ENCODE measurements at places on chromosomes 3 and 15. TPM values are rescaled to one million over a fixed set of nuclear protein-coding genes. Genes with fewer than 3 reads are reported as not detected.
A peak's percentile ranks its signal among the peaks of the same experiment; 100 is the strongest.

CCDC80 gene
- 97.9 TPM for polyA plus RNA-seq

NPAP1 gene
- 2.1 TPM for polyA plus RNA-seq

LDHAL6B gene
- polyA plus RNA-seq = 0.23 TPM

HCLS1 gene
- polyA plus RNA-seq = 5.9 TPM

AHSG gene
- 0.62 TPM for polyA plus RNA-seq

RBPMS2 gene
- polyA plus RNA-seq = 12.6 TPM

ACP3 gene
- polyA plus RNA-seq = 86.3 TPM

DNA sequence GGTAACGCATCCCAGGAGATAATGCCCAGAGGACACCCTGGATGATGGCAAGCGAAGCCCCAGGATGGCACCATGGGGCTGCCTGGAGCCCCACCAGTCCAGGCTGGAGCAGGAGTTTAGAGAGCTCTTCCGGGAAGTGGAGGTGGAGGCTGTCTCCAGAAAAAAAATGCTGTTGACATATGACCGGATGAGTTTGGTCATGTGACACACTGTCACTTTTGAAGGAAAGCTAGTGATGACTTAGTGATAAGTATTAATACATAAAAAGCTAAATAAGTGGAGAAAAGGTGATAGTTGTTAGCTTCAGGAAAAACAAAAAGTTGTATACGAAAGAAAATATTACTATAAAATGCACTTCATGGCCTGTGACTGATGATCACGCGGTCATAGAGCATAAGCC, 20.0 kb upstream of the MYZAP start:
- DNase-seq = no peak

GRCh38 chr15:46617507-46617906, 982.7 kb downstream of the SQOR start:
- DNase-seq = no peak

GRCh38 chr3:52688266-52688665, 2.4 kb downstream of the GNL3 start:
- no peak for DNase-seq

DNA sequence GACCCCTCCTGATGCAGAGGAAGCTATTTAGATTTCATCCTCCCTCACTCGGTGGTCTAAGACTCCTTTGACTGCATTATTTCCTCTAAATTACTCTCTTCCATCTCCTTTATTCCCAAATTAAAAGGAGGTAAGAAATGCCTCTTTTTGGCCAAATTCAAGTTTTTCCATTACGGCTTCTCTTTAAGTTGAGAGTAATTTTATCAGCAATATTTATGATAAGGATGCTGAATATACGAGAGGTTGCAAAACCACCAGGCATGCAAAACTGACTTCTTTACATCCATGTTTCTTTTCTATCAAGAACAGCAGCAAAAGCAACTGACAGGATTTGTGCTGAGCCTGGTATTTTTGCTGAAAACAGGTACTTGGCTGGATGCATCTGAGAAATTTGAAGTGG, 262.0 kb upstream of the RARB start:
- DNase-seq = no peak

DNA sequence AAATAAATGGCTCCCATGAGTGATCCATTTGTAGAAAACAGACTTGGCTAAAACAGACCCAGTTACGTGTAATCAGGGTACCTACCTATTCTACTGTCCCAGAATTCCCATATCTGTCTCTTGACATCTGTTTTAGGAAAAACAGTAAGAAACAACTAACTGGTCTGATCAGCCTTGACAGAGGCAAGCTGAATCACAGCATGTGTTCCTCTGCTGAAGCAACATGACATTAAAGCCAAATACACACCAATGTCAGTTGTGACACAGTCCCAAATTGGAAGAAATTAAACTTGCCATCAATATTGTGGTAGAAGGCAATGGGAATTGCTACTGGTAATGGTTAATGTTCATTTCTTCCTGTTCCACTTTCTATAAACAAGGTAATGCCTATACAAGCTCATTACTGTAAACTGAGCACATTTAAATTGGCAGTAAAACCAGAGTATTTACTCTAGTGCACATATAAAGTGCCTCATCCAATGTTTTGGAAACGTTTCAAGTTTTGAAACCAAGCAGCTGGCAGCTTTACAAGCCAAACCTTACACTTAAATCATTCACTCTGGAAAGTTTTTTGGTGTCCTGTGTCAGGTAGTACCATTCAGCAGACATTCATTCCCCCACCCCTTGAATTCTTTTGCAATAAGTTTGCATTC, 27.0 kb downstream of the ALDH1A2 start:
- DNase-seq = peak; percentile 86

DNA sequence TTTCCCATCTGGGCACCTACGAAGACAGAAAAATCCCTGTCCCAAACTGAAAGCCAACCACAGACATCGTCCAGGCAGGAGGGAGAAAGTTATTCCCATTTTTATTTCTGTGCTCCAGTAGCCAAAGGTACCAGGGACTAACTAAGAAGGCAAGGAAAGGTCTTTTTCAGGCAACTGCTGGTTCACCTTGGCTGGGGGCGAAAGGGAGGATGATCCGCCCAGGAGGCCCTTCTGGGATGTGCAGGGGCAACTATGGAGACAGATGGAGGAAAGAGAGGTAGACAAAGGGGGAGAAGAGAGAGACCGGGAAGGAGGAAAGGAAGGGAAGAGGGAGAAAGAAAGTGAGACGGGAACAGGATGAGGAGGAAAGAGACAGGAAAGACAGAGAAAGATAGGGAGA, 13.3 kb downstream of the WNT5A start:
- no peak for DNase-seq

DNA sequence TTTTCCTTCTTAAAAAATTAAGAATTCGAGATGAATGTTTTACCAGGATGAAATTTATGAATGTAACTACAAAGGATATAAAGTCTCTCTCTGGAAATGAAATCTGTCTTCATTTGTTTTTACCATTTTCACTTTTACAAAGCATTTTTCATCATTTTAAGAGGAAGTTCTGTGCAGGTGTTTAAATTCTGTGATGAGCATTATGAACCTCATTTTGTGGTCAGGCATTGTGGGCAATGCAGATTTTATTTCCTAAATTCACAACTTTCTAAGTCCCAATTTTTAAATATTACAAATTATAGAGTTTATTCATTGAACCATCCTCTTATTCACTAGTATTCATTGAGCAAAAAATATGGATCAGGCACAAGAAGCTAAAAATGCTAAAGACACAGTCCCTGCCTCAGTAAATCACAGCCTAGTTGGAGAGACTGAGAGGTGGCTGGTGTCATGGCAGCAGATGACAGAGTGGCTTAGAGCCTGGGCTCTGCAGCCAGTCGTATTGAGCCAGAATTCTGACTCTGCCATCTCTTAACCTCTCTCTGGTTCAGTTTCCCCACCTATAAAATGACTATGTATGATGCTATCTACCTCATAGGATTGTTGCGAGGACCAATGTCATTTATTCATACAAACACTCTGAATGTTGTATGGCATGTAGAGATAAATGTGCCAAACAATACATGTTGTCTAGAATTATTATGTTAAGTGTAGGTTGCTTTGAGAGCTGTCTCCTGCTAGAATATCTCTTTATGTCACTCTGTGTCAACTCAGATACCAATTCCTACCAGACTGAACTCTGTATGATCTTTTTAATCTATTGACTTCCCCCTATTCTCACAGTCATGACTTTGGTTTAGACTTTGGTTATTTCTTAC, 7.5 kb upstream of the TGFBR2 start:
- DNase-seq = no peak

DNA sequence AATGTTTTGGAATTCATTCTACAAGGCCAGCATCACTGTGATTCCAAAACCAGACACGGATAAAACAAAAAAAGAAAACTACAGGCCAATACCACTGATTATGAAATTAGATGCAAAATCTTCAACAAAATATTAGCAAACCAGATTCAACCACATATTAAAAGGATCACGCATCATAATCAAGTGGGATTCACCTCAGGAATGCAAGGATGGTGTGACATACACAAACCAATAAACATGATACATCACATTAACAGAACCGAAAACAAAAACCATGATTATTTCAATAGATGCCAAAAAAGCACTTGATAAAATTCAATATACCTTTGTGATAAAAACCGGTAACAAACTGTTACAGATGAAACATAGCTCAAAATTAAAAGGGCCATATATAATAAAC, 48.9 kb downstream of the DLG1 start:
- DNase-seq = no peak

DNA sequence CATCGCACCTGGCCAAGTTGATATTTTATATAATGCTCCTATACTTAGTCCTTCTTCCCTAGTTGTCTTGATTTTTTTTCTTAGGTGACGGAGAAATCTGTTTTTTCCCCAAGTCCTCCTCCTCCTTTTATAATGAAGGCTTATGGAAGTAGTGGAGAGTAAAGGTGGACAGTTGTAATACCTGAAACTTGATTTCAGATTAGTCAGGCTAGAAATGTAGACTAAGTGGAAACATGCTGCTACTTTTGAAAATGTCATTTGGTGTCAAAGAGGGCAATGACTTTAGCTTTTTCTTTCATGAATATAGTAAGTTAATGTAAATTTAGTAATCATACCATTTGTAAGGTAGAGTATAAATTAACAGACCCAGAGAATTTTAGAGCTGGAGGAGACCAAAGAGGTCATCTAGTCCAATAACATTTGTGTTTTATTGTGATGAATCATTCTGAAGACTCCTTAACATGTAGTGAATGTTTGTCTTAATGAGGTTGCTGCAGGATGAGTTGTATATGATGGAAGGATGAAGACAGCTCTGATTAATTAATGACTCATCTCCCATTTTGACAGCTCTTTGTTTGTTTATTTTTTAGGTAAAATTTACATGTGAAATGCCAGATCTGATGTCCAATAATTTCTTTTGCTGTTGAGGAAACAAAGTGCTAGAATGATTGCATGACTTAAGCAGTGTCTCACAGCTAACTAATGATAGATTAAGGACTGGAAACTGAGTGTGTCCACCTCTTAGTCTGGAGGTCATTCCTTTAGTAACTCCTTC, 8.7 kb downstream of the CTDSPL2 start:
- no peak for DNase-seq

DNA sequence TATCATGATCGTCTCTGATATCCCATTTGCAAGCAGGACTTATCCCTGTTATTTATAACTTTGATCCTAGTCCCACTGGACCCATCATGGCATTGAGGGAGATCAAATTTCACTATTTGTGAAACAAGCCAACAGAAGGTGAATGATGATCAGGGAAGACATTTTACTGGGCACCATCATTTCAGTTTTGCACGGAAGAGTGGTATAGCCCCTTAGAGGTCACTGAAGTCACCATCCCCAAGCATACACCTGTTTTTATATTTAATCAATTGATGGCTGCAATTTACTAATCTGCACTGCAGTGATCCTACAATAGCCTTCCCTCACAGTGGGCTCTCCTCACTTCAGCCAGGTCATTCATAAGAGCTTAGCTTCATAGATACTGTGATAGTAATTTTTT, 132.4 kb downstream of the FHIT start:
- DNase-seq = no peak

All from left kidney (tissue), 8 donors.